Regular cardiac myocyte (primary cell): ENCODE measurements at places on chromosomes 12 and 14. TPM values are rescaled to one million over a fixed set of nuclear protein-coding genes. Genes with fewer than 3 reads are reported as not detected.

Gene SLC10A1
- not detected in 2 replicates for total RNA-seq

Gene ARHGEF25
- 12.5 and 27.1 TPM in 2 replicates for total RNA-seq

Gene CLEC1B
- total RNA-seq, result not detected in 2 replicates

Gene FLRT2
- 1.7 and 11.3 TPM in 2 replicates for total RNA-seq

Gene SLC6A15
- 0.77 and 0.85 TPM in 2 replicates for total RNA-seq

Gene SOCS2
- total RNA-seq, result 10.2 and 31.3 TPM in 2 replicates

Gene NYNRIN
- 3.5 and 6.8 TPM in 2 replicates for total RNA-seq

Gene AKAP5
- total RNA-seq, result 0.56 and 0.58 TPM in 2 replicates

Gene ZDHHC22
- total RNA-seq, result not detected in 2 replicates

Gene NDUFA12
- total RNA-seq, result 99.5 and 126 TPM in 2 replicates

Gene ZFHX2
- total RNA-seq, result under 0.01 and 0.56 TPM in 2 replicates

Gene KSR2
- total RNA-seq, result not detected in 2 replicates

Gene GSG1
- 0.19 and 0.85 TPM in 2 replicates for total RNA-seq

Gene TMEM179
- under 0.01 and 0.28 TPM in 2 replicates for total RNA-seq

Gene ANKRD9
- 22.6 and 29.1 TPM in 2 replicates for total RNA-seq

Gene PTGDR
- 0.58 and 0.85 TPM in 2 replicates for total RNA-seq
